ENCODE measurements at places on chromosomes 6 and 20.

- DNase-seq: no peak
Observed at GRCh38 chr6:17653198-17653882, 53.2 kb downstream of the FAM8A1 start.

DNA sequence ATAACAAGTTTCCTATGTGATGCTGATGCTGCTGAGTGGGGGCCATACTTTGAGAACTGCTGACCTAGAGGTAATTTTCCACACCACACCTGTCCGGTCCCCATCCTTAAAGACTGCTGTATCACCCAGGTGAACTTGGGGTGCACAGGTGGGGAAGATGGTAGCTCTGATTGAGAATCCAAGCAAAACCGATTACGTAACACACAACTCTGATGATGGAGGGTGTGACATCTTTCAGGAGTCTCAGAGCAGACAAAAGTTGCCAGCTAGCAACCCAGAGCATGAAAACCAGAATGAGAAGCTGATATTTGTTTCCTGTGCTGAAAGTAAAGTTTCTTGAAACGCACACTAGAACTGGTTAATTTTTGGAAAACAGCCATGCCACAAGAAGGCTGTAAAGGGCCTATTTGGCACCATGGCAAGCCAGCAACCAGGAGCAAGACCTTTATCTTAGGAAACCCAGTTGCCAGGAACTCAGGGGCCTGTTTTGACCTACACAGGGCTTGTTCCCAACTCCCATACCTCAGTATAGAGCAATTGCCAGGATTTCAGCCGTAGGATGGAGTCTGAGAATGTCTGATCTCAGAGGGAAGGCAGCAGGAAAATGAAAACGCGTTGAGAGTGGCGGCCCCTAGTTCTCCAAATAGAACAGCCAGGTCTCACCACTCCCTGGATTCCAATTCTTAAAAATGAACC is 21.6 kb upstream of the TBC1D7 start:
- no peak for DNase-seq

DNA sequence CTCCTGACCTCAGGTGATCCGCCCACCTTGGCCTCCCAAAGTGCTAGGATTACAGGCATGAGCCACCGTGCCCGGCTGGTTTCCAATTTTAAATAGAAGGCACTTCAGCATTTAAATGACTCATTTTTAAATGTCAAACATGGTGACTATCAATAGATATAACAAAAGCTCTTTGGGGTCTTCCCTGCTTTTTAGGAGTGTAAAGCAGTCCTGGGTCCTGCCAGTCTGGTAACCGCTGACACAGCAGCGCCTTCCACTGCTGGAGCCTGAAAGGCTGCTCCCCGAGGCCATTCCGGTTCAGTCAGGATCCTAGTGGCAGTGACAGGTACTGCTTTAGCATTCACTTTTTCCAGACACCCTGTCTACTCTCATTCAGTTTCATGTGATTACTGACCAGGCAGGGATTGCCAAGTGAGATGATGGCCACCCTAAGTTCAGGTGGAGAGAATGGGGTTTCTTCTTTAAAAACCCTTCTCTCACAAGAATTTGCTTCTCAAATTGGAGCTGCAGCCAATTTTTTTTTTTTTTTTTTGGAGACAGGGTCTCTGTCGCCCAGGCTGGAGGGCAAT is 5.1 kb downstream of the DIDO1 start:
- peak; percentile 67 for DNase-seq

DNA sequence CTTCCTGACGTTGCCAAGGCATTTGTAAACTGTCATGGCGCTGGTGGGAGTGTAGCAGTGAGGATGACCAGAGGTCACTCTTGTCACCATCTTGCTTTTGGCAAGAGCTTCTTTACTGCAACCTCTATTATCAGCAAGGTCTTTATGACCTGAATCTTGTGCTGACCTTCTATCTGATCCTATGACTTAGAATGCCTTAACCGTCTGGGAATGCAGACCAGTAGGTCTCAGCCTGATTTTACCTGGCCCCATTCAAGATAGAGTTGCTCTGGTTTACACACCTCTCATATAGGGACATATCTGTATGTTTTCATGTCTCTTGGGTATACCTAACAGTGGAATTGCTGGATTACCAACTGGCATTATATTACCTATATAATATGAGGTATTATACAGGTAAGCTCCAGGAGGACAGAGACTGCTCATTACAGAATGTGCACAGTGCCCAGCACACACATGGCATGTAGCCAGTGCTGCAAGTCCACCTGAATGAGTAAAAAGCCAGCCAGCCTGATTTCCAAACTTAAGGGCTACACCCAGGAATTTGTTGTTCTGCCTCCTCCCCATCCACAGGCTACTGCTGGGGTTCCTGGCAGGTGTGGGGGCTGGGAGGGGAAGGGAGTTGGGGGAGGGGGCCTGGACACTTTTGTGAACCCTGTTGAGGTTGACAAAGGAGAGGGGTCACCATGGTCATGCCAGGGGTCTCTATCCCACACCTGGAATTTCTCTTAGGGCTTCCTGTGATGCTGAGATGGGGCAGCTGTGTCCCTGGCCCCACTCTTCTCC is 35.2 kb upstream of the BLCAP start:
- no peak for DNase-seq

DNA sequence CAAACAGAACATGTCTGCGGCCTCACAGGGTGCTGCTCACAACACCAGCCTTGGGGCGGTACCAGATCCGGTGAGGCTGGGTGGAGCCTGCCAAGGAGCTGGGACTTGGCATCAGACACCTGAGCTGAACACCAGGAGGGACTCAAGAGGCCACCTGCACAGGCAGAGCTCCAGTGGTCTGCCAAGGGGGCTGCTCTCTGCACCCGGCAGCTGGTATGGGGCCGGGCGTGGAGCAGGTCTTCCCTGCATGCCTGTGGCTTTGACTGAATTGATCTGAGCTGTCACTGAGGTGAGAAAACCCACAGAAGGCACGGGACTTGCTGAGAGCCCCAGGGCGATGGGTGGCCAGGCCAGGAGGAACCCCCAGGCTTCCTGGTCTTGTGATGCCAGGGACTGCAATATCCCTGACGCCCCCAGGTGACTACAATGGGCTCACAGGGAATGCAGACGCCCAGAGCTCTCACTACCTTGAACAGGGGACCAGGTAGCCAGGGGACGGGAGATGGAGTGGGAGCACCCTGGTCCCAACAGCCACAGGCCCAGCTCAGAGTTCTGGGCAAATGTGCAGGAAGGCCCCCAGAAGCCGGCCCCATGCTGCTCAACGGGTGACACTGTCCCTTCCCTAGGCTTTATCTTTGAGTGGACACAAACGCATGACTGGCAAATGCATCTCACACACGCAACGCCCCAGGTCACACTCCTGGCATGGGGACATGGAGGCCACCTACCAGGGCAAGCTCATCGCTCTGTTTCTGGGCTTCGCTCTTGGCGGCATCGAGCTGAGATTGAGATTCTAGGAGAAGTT is 48.2 kb downstream of the DSTN start:
- DNase-seq: no peak

DNA sequence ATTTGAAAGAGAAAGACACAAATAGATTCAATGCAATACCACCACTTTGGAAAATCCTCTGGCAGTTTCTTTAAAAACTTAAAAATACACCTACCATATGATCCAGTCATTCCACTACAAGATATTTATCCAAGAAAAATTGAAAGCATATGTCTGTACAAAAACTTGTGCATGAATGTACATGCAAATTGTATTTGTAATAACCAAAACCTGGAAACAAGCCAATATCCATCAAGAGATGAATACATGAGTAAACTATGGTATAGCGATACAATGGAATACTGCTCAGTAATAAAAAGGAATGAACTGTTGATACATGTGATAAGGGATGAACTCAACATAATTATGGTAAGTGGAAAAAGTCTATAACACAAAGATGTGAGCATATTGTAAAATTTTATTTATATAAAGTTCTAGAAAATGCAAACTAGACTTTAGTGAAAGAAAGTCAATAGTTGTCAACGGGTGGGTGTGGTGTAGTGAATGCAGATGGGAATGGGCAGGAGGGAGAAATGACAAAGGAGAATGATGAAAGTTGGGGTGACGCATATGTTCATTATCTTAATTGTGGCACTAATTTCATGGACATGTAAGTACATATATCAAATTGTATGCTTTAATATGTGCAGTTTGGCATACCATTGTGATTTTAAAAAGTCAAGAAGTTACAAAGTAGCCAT is 347.5 kb downstream of the SAMD5 start:
- DNase-seq: peak; percentile 18

DNA sequence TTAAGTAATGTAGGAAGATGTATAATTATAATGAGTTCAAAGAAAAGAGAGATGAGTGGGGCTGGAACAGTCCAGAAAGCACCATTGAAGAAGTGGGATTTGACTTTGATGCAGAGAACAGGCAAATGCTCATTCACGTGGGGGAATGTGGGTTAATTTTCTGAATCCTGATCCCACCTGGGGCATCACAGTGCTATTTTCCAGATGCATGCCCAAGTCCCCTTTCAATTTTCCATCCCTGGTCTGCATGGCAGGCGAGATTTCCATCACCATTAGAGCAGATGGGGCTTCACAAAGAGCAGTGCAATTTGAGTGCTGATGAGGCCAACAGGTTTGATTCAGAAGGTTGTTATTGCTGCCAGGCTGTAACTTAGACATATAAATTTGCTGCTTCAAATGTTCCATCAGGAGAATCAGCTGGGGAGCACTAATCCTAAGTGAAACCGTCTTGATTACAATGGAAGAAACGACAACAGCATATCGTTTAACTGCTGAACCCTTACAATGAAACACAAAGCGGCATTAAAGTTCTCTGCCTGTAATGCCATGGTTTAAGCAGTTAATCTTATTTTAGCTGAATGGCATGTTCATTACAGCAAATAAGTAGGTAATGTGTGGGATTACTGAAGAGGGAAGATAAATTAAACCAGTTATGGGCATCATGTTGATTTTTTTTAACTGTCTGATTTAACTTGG is 45.2 kb downstream of the OSTM1 start:
- DNase-seq: no peak

GRCh38 chr6:2611092-2611491 is 139.6 kb downstream of the MYLK4 start:
- peak; percentile 72 for DNase-seq

- DNase-seq: peak; percentile 32
Observed at GRCh38 chr6:44569931-44570385, 182.5 kb downstream of the CDC5L start.

DNA sequence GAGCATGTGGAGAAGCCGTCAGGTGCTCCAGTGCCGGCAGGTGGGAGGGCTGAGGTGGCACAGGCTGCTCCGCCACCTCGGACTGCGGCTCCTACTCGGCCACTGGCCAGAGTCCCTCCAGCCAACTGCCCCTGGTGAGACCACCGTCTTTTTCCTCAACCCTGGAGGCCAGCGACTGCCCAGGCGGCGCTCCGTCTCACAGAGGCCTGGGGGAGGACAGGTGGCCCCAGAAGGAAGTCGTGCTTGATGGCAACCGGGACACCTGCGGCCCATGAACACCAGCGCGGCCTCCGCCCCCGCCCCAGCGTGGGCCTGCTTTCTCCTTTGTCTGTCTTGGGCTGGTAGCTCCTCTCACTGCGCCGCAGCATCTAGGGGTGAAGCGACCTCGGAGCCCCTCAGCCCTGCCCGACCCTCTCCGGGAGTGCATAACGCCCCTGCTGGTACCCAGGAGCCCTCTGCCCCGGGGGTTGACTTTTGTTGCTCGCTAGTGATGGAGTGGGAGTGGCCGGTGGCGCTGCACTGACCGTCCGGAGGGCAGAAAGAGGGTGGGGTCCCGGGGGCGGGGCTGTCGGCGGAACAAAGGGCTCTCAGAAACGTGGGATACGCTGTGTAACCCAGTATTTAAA is 706 bp upstream of the TUBB2B start:
- DNase-seq: no peak

DNA sequence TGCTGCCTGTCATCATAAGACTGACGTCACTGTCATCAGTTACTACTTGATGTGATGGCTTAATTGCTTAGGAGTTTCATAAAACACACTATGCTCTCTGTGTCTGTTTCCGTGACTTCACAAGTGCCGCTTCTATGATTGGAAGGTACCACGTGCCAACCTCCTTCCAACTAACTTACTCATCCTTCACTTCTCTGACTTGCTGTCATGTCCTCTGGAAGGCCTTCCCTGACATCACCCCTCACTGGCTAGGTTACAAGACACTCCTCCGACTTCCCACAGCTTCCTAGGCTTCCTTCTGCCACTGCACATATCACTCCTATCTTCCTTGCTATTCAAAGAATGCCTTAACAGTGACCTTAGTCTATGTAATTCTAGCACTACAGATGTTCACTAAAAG is 20.4 kb downstream of the SERINC3 start:
- DNase-seq: peak; percentile 59

GRCh38 chr6:12363651-12364381 is 73.7 kb downstream of the EDN1 start:
- DNase-seq: no peak

- no peak for DNase-seq
Observed at GRCh38 chr6:32713241-32713640, 27.9 kb upstream of the HLA-DQA2 start.

- DNase-seq: no peak
Observed at GRCh38 chr6:84390334-84390733, 162.9 kb upstream of the CEP162 start.

DNA sequence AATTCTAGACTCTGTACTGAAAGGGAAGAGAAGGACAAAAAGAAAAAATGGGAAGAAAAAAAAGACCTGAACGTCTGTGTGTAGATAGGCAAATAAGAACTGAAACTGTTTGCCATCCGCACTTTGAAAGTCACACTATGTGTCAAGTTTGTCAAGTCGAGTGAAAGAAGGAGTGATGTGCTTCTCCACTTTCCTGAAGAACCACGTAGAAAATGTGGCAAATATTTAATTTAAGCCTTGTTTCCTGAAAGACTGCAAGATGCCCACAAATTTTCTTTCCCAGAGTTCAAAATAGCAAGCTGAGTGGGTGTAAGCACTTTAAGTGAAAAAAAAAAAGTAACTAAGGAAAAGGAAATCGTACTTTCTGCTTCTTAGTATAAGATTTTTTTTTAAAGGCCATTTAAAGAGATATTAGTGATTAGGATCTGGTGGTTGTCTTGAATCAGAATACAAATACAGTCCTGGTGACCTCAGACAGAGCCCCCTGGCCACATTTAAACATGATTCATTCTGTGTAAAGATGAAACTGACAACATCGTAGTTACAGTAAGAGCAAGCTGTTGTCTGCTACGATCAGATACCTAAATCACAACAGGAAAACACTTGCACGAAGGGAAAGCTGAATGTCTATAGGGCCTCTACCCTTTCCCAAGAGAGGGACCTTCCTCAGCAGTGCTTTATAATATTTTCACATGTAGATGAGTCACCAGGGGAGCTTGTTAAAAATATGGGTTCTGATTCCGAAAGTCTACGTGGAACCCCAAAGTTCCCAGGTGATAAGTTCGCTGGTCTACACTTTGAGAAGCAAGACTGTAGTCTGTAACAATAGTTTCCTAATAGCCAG is 102.3 kb downstream of the HIVEP2 start:
- DNase-seq: no peak

DNA sequence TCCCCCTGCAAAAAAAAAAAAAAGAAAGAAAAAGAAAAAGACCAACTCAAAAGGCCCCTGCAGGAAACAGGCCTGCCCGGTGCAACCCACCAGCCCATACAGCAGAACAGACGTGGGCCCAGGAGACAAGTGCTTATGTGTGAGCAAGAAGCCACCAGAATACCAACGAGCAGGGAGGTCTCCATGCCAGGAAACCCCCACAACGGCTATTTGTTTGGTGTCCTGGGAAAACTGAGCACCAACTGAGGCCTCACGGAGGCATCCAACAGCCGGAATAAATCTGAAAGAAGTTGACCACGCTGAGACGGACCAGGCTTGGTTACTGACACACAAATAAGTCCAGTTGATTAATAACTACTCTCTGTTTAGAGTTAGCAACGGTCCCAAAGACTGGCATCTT is 29.7 kb downstream of the PTPRT start:
- no peak for DNase-seq

Data from foreskin fibroblast (primary cell).